ENCODE measurements at places on chromosomes 2 and 18.
A peak's percentile ranks its signal among the peaks of the same experiment; 100 is the strongest.

- DNase-seq, result peak; percentile 54
Observed at GRCh38 chr2:10305254-10305635, 2.5 kb downstream of the HPCAL1 start.

- DNase-seq, result no peak
Observed at GRCh38 chr2:3280197-3280596, 97.4 kb downstream of the EIPR1 start.

- peak; percentile 91 for DNase-seq
Observed at GRCh38 chr2:17753803-17754663, at the start of the genes GEN1 and SMC6. TSS of gene GEN1 (plus strand) at chr2:17754138. CDS start at chr2:17759944, 5,806 bp downstream. TSS of gene SMC6 (minus strand) at chr2:17753810. CDS start at chr2:17745946, 7,864 bp downstream.

DNA sequence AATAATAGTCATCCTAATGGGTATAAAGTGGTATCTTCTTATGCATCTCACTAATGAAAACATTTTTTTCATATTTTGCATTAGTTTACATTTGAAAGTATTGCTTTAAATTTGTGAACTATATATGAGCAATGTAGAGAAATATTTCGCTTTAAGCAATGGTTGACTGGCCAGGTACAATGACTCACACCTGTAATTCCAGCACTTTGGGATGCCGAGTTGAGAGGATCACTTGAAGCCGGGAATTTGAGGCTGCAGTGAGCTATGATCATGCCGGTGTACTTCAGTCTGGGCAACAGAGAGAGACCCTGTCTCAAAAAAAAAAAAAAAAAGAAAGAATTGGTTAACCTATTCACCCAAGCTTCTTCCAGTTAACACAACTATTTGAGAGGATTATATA is 15.1 kb downstream of the ZCCHC2 start:
- DNase-seq, result no peak

- no peak for DNase-seq
Observed at GRCh38 chr18:48430150-48430549, 21.0 kb upstream of the ZBTB7C start.

- no peak for DNase-seq
Observed at GRCh38 chr2:170924969-170925368, 4.1 kb upstream of the GORASP2 start.

- DNase-seq, result no peak
Observed at GRCh38 chr2:13121096-13121495, 404.4 kb downstream of the TRIB2 start.

- DNase-seq, result no peak
Observed at GRCh38 chr2:106090916-106091618, 103.0 kb downstream of the UXS1 start.

DNA sequence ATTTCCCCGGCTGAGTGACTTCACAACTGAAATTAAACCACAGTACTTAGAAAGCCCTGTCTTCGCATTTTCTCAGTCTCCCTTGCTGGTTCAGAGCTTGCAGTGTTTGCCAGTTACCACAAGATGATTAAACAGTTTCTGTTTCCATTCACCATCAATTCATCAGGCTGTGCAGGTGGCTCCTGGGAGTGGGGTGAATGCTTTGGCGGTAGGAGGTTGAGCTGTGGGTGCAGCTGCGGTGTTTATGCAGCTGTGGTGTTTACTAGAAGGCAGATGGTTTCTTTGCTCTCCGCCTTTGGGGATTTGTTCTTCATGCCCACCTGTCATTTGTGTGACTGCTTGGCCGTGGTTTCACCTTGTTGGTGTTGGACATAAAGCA is 16.1 kb downstream of the ACOXL start:
- DNase-seq, result peak; percentile 76

DNA sequence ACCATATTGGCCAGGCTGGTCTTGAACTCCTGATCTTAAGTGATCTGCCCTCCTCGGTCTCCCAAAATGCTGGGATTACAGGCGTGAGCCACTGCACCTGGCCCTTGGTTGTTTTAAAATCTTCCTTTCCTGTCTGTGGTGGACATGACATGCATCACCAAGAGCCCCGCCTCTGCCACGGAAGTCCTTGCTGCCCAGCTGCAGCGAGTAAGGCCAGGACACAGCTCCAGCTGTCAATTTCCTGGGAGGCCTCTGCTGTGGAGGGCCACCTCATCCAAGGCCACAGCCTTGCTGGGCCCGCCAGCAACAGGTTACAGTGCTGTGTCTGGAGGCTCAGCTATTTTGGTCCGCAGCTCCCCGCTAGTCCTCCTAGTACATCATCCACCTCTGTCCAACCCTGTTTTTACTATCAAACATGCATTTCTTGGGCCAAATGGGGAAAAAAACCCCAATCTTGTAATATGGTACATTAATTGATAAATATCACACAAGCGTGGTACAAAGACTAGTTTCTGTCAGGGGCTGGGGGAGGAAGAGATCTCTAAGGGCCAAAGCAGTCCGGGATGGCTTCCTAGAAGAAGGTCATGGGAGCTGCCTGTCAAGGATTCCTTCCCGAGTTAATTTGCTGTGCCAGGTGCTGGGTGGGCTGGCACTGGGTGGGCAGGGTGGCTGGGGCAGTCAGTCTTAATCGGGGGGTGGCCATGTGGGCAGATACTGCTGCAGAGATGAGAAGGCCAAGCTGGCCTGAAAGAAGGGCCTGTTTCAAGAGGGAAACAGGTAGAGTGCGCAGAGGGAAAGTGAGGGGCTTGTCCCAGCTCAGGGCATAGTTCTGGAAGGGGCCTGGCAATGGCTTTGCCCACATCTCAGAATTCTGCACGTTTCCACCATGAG is 100.5 kb downstream of the INHBB start:
- DNase-seq, result no peak

GRCh38 chr18:57885931-57886330 is 82.8 kb upstream of the ATP8B1 start:
- DNase-seq, result no peak

DNA sequence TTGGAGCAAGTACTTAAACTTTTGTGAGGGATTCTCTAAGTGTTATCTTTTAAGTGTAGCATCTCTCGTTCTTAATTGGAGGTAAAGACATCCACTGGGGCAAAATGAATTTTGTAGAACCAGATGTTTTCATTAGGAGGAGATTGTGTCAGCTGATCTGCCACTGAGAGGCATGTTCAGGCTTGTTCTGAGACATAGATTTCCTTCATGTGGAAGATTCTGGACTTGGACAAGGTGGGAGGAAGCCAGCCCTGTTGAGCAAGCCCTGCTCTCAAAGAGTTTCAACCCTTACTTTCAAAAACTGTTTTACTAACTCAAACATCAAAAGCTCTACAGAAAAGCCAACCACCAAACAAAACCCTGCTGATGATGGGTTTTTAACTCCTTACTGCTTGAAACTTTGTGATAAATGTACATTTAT is 6.5 kb downstream of the MAP4K4 start:
- peak; percentile 36 for DNase-seq

DNA sequence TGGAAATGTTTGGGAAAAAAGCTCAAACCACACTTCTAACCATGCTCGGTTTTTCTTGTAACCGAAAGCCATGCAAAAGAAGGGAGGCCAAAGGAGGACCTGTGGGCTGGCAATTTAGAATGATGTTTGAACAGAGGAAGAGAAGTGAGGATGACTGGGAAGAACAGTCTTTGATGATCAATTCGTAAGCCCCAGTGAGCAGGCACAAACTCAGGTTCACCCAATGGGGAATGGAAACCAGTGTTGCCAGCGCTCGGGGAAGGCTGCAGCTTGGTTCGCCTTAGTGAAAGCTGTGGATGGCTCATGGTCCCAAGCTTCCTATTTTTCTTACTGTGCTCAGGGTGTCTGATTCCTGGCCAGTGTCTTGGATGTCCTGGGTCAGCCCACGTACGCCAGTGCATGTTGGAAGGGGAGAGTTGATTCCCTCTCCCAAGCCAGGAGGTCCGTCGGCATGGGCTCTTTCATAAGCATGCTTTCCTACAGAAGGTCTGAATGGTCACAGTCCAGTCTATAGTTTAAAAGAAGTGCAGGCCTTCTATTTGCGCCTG is 79.2 kb downstream of the VAPA start:
- DNase-seq, result no peak

DNA sequence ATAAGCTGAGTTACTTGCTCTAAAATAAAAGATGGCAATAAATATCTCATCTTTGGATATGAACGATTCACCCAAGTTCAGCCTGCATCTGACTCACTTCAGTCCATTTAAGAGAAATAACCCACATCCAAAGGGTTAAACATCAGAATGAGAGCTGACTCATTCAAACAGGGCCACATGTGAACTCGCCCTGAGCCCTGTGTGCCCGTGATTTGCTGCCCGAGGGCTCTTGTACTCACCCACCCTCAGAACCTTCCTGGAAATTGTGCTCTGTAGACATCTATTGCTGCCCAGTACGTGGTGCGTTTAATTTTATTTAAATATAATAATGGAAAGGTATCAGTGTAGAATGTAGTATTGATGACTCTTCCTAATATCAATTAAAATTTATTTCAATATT is 66.9 kb upstream of the RBM44 start:
- peak; percentile 60 for DNase-seq

DNA sequence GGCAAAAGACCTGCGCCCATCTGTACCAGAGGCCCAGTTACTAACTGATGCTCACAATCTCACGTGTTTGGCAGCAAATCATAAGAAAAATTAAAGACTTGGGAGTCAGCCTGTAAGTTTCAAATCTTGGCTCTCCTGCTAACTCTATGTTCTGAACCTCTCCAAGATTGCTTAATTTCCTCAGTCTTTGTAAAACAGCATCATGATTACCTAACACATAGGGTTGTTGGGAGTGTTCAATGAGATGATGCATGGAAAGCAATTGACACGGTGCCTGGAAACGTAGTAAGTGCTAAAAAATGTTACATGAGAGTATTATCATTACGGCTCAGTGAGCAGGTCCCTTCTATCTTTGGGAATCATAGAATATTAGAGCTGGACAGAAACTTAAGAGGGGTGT is 497.6 kb upstream of the TCF4 start:
- DNase-seq, result no peak

- DNase-seq, result no peak
Observed at GRCh38 chr18:58178511-58178910, 134.5 kb downstream of the NEDD4L start.

DNA sequence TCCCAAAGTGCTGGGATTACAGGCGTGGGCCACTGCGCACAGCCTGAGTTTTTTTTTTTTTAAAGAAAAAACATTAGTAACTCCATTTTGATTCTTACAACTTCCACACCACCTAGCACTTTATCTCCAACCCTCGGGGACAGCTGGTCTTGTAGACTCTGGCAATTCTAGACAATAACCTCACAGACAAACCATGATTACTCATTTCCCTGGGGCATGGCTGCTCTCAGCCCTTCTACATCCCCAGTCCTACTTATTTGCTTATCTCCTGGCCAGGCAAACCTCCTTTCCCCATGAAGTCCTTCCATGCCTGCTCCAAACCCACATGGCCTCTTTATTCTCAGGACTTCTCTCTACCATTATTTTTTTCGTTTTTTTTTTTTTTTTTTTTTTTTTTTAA is 91.1 kb downstream of the ACTR3 start:
- DNase-seq, result no peak

- peak; percentile 68 for DNase-seq
Observed at GRCh38 chr18:44838971-44839666, 158.4 kb downstream of the SETBP1 start.

GRCh38 chr18:45764000-45764686 is 40.2 kb downstream of the SLC14A1 start:
- DNase-seq, result no peak

DNA sequence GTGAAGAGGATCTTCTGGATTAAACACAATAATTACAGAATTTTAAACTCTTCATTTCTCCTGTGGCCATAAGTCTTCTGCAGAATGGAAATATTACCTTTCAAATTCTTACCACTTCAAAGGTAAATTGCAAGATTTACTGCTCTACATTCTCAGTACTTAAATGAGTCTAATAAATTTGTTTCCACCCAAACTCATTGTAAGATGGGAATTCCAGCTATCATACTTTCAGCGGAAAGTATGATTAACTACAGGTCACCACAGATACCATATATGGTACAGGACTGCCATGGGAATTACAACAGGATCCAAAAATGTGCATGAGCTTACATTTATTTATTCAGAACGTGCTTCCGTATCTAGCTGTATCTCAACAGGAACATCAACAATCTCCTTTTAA is 3.1 kb downstream of the DSC3 start:
- no peak for DNase-seq

GRCh38 chr2:5926871-5927512 is 234.8 kb downstream of the SOX11 start:
- no peak for DNase-seq

- no peak for DNase-seq
Observed at GRCh38 chr2:113707106-113707505, 49.3 kb downstream of the SLC35F5 start.

GRCh38 chr2:192313773-192314172 is 119.0 kb upstream of the TMEFF2 start:
- DNase-seq, result no peak

DNA sequence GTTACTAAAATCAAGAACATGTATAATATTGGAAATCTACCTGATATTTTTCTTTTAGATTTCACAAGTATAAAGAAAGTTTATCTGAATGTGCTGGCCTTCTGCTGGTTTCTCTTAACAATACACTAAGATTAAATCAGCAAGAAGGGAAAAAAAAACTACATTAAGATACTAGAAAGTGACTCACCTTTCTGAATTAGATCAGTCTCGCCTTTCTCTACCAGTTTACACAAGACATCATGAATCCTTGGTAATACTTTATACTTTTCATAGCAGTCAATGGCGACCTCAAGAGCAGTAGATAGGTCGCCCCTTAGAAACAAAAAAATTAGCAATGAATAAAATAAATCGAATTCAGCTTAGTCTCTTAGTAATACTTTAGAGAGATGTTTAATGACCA is 61.2 kb downstream of the LRPPRC start:
- DNase-seq, result no peak

GRCh38 chr2:129318581-129319421 is 660.7 kb upstream of the RAB6C start:
- DNase-seq, result no peak

All from stimulated activated CD4-positive, alpha-beta T cell treated with anti-CD3 and anti-CD28 coated beads, Interleukin-4, amount 100 ng/mL, for 24 hours (primary cell).